ENCODE measurements at places on chromosomes 1 and 21. TPM values are rescaled to one million over a fixed set of nuclear protein-coding genes. Genes with fewer than 3 reads are reported as not detected.
A peak's percentile ranks its signal among the peaks of the same experiment; 100 is the strongest.

Gene FCRL2
- 51.6 TPM for total RNA-seq

Gene CITED4
- 0.54 TPM for total RNA-seq

- DNase-seq: no peak
These were observed 82.3 kb downstream of the DENND1B start for GRCh38 chr1:197692965-197693364.

Gene TPTE
- total RNA-seq: not detected

- peak; percentile 84 for DNase-seq
These were observed 549 bp downstream of the THBS3 start for GRCh38 chr1:155206891-155207805.

DNA sequence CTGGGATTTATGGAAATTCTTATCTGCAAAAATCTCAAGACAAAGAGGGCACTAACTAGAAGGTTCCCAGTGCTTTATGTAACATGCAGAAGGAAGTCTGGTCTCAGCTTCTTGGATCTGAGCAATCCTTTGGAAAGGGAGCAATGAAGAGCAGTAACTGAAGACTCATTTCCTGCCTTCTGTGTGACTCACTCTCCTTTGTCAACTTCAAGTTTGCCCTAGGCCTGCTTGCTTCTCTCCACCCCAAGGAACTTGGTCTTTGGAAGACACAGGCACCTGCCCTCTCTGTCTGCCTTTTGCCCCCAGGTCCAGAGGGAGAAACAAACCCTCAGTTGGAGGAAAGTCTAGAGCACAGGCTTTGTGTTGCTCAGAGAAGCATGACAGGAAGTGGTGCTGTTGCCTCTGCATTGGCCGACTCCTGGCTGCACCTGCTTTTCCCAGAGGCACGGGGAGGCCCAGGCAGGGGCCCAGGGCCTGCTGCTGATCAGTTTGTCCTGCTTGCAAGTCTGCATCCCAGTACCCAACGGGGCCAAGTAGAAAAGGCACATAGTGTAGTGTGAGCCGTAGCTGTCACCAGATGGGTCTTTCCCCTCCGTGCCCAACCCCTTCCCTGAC lies 137.2 kb downstream of the DHRS3 start:
- no peak for DNase-seq

Gene USF1
- 134 TPM for total RNA-seq

GRCh38 chr1:56543783-56544612 lies 35.4 kb downstream of the PLPP3 start:
- DNase-seq: no peak

- no peak for DNase-seq
These were observed 29.3 kb downstream of the KIRREL1 start for GRCh38 chr1:158022554-158023312.

DNA sequence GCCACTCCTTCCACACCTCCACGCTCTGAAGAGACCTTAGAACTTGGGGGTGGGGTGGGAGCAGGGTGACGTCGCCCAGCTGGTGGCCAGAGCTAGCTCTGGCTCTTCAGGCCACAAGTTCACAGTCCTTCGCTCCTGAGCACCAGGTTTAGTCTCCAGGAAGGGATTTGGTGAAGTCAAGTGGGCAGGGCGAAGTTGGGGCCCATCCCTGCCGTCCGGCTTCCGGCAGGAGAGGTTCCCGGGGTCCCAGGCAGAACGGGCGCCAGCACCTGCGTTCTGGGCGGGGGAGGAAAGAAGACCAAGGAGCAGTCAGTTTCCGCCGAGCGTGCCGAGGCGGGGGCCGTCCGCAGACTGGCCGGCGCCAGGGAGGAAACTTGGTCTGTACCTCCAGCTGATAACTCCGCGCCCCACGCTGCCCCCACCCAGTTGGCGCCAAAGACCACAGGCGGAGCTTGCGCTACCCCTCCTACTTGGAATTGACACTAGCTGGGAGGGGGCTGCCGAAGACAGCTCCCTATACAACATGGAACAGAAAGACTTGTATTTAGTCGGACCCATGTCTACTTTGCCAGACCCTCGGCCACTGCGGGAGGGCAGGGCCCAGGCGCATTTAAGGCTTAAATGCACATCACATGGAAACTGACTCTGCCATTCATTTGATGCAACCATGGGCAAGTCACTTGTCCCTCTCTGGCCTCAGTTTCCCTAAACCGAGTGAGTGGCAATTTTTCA lies 995 bp downstream of the ID3 start:
- no peak for DNase-seq

Gene ADCY10
- 0.20 TPM for total RNA-seq

Gene PTGS2
- not detected for total RNA-seq

DNA sequence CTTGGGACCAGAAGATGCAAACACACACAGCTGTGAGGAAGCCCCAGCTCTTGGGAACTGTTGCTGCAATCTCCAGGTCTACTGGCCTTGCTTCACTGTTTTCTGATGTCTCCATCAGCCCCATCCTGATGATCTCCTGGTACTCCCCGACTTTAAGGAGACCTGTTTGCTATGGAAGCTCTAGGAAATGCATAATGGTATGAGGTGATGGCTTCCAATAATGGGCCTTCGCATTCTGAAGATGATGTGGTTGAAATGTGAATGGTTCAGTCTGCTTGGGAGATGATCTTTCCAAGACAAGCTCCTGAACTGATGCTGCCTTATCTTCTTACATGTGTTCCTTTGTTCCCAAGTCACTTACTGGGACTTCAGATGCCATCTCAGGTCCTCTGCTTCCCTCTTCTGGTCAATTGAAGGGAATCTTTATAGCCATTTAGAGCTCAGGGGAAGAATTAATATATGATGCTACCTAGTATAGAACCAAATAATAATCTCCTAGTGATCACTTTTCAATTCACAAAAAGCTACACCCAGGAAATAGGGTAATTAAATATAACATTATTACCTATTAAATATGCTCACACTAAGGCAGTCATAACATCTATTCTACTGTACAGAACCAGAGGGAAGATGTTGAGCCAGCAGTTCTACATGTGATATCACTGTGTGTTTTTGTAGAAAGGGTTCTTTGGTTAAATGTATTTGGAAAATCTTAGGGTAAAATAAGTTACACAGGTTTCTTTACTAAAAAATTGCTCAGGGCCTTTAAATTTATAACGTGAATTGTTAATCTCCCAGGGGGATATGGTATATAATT lies 73.9 kb upstream of the VTCN1 start:
- no peak for DNase-seq

Gene MSH4
- total RNA-seq: 1.4 TPM

DNA sequence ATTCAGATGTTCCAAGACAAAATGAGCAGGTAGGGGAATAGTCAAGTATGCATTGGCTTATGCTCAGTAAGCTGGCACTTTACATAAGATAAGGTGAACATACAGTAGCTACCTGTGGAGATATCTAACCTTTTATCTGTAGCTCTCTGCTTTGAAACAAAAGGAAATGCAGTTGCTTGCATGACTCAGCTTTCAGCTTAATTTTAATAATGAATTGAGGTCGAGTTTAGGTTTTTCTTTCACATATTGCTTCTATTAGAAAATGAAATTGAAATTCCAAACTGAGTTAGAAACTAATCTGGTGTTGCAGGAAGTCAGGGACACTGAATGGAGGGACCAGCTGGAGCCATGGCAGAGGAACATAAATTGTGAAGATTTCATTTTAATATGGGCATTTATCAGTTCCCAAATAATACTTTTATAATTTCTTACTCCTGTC lies 8.3 kb downstream of the FRRS1 start:
- DNase-seq: no peak

GRCh38 chr21:45330075-45330781 lies 42.5 kb upstream of the POFUT2 start:
- no peak for DNase-seq

- DNase-seq: no peak
These were observed 368.9 kb downstream of the SEC16B start for GRCh38 chr1:177600936-177601335.

GRCh38 chr1:32848354-32849063 lies 22.2 kb downstream of the FNDC5 start:
- no peak for DNase-seq

DNA sequence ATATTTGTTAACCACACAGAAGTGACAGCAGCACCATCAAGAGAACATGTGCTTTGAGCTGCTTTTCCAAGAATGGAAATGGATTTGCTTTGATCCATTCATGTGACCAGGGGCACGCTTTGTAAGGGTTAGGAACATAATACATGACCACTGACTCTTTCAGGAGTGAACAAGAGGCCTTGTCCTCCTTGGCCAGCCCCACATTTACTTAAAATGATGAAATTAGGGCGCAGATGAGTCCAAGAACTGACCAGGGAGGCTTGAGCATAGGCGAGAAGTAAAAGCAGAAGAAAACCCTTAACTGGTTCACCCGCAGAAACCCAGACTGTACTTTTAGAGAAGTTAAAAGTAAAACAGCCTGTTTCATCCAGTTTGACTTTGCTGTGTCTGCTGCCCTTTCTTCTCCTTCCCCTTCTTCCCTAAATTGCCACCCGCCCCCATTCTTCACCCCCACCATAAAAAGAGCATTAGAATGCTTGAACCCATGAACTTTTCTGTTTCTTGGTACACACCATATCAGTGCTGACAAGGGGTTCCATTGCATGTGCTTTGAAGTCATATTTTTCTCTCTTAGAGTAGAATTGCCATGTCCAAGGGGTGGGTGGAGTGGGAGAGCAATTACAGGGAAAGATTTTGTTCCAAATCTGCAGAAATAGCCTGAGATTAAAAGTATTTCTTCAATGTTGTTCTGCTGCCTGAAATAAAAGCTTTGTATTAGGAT lies 2.6 kb upstream of the GLUL start:
- no peak for DNase-seq

Gene HSD3B1
- total RNA-seq: not detected

Gene FCRL1
- total RNA-seq: 111 TPM

Gene LHX8
- not detected for total RNA-seq

- no peak for DNase-seq
These were observed 10.1 kb downstream of the TNNI3K start for GRCh38 chr1:74245168-74245772.

Gene PCSK9
- total RNA-seq: not detected

Gene TMEM59
- 123 TPM for total RNA-seq

DNA sequence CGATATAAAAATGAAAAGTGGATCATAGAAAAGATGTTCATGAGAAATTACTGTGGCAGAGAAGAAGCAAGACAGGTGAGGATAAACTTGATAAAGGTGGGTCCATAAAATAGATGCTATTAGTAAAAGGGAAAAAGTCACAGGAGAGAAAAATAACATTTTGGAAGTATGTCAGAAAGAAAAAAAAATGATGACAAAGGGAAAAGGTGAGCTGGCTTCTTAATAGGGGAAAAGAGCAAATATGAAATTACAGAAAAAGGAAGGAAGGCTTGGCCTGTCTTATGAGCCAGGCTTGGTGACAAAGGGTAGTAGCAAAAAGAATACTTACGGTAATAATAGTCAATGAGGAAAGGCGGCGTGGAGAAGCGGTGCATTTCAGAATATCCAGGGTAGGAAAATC lies 386.1 kb downstream of the RWDD3 start:
- no peak for DNase-seq

Gene PDPN
- total RNA-seq: not detected

DNA sequence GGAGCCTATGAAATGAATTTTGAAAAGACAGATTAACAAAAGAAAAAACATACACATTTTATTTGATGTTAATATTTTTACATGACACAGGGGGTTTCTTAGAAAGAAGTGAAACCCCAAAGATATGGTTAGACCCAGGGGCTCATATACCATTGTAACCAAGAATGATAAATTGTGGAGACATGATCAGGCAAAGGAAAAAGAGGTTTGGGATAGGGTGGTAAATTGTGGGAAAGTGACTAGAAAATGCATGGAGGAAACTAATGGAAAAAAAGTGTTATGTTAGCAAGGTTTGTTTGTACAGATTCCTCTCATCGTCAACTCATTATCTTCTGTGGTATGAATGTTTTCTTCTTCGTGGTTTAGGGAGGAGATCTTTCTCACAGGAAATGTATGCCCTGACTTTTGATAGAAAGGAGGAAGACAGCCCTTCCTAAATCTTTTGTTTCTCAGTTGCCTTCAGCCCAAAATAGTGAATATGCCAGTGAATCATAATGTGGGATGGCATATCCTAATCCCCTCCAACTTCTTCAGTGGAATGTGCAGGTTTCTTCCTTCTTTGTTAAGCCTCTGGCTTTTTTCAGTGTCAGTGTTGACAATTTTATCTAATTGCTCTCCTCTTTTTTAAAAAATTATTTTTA lies 140.4 kb upstream of the UBE2U start:
- DNase-seq: no peak

DNA sequence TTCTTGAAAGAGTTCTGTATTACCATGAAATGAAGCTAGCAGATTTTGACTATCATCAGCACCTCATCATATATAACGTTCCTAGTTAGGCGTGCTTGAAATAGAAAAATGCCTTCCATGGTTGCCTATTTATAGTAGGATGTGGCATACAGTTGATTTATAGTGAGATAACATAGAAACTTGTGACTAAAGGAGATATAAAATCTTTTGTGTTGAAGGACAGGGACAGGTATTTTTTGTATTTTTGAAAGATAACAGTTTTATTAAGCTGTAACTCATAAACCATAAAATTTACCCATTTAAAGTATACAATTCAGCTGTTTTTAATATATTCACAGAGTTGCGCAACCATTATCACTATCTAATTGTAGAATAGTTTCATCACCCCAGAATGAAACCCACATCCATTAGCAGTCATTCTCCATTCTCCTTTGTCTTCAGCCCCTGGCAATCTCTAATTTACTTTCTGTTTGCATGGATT lies 19.3 kb downstream of the SPEN start:
- no peak for DNase-seq

- DNase-seq: no peak
These were observed 356.6 kb upstream of the USP24 start for GRCh38 chr1:55571767-55572166.

Gene PDC
- not detected for total RNA-seq

Gene CRNN
- total RNA-seq: not detected

Gene SLC6A17
- total RNA-seq: not detected

Gene FAM151A
- not detected for total RNA-seq

DNA sequence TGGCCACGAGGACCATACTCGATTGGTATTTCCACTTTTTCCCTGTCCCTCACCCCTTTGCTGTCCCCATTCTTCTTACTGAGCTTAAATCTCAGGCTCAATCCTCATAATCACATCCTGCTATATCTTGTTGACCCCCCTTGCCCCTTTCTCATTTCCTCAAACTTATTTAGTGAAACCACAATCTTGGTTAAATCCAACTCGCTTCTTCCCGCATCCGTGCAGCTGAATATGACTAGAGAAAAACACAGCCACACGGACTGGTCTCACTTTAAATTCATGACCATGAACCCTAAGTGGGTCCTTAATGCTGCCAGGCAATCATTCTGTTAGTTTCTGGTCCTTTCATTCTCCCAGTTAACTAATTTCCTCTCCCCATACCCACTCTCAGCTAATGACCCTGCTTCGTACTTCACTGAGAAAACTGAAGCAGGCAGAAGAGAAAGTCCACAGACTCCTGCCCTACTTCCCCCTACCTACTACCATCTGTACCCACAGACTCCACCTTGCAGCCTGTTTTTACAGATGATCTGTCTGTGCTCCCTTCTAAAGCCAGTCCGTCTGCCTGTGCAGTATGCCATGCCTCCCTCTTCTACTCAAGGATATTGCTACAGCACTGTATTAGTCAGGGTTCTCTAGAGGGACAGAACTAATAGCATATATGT lies 96.8 kb upstream of the LMO4 start:
- no peak for DNase-seq

Gene GSTM3
- 0.55 TPM for total RNA-seq
